Frontal cortex (tissue), 4 donors: ENCODE measurements at places on chromosomes 2 and 18. TPM values are rescaled to one million over a fixed set of nuclear protein-coding genes. Genes with fewer than 3 reads are reported as not detected.

DNA sequence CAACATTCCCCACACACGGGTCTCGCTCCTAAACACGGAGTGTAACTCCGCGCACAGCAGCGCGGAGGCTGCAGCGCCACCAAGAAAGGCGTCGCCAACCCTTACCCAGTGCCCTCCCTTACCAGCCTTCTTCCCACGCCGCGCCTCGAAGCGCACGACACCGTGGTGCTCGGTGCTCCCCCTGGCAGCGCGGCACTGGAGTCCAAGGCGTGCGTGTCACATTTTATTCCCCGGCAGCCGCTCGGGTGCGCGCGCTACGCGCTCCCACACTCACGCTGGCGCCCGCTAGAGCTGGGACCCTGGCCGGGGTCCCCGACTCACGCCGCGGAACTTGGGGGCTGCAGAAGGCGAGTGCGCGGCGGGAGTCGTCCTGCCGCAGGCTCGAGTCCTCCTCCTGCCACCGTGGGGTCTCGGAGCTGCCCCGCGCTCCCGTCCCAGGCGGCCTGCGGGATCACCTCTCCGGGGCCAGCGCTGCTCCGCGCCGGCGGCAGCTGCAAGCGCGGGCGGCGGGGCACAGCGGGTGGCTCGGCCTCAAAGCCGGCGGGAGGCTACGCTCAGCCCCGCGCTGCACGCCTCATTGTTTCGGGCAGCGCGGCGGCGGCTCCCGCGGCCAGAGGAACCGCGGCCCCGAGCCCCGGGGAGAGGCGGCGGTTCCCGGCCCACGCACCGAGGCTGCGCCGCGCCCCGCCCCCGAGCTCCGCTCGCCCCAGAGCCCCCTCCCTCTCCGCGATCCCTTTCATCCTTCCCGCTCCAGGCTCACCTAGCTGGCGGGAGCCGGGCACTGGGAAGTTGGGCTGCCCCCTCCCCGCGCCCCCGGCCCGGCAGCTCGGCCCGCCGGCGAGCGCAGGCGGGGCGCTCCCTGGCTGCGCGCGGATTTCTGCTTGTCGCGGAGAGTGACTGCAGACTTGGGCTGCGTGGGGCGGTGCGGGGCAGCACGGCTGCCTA lies at the start of gene ST6GAL2:
Gene ST6GAL2, minus strand, starts transcription at position 197 of the 945 bp plus-strand sequence. CDS start 42,190 bp downstream, outside the sequence.
- DNase-seq: peak; percentile 51

- no peak for DNase-seq
Observed at GRCh38 chr18:7607540-7608173, 40.5 kb downstream of the PTPRM start.

DNA sequence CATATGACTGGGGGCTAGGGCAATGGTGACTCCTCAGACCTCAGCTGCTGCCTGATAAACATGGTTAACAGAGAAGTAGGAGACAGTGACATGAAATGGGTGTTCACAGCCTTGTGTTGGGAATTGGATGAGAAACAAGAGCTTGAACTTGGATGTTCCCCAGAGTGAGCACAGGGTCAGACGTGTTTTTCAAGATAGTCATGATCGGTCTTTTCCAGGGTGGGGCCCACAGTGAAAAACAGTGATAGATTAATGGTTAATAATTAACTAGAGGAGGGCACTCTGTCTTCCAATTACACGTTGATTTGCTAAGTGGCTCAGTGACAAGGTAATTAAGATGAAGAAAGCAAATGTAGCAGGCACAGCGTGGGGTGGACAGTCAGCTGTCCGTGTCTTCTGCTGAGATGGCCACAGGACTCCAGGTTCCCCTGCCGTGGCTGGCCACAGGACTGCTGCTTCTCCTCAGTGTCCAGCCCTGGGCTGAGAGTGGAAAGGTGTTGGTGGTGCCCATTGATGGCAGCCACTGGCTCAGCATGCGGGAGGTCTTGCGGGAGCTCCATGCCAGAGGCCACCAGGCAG lies at the start of gene UGT1A3:
Gene UGT1A3, plus strand, starts transcription at position 320 of the 579 bp plus-strand sequence. Its CDS starts 85 bp downstream, at position 405.
- no peak for DNase-seq

GRCh38 chr18:35971661-35972196 lies 750 bp upstream of the RMP24 start:
- DNase-seq: no peak

GRCh38 chr2:219049282-219049681 lies 8.0 kb upstream of the CFAP65 start:
- no peak for DNase-seq

GRCh38 chr2:196849895-196850294 lies 40.7 kb upstream of the C2orf66 start:
- no peak for DNase-seq

DNA sequence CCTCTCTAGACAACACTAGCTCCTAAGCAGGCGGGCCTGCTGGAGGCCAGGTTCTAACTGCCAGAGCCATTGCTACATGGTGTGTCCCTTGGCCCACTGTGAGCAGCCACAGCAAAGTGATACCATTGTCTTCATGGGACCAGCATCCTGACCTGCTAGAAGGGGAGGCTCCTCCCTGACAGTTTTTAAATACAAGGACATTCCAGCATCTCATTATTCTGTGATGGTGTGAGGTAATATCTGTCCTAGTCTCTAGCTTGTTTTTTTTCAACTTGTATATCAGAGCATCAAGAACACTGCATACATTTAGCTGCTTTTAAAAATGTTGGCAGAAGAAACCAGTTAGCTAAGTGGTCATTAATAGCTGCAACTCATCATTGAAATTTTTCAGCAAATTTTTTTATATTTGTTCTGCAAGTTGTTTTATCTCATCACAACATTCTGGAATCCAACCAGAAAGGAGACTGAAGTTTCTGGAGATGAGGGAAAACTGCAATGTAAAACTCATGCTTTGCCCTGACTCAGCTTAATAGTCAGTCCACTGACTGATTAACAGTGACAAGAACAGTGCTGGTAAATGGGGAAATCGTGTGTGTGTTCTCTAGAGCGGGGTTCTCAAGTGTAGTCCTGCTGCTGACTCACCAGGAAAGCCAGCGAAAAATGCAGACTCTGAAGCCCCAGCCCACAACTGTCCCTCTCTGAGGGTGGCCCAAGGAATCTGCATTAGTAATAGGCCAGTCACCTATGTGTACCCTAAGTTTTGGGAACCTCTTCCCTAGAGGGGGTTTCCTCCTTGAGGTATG lies 17.8 kb downstream of the MAPRE3 start:
- DNase-seq: no peak

DNA sequence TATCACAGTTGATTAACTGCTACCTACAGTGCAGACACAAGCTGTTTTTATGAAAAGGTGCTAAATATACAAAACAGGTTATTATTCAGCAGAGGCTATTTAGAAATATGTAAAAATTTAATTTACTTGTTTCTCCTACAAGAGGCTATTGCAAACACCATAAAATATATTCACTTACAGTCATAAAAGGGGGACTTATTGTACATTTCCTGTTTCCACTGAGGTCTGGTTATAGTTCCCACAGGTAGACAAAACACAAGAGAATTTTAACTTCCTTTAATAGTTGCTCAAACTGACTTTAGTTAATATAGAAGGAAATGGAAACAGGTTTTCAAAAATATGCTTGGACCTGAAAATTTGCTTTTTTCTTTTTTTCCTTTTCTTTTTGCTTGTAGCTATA lies 40.0 kb upstream of the FRZB start:
- DNase-seq: no peak

DNA sequence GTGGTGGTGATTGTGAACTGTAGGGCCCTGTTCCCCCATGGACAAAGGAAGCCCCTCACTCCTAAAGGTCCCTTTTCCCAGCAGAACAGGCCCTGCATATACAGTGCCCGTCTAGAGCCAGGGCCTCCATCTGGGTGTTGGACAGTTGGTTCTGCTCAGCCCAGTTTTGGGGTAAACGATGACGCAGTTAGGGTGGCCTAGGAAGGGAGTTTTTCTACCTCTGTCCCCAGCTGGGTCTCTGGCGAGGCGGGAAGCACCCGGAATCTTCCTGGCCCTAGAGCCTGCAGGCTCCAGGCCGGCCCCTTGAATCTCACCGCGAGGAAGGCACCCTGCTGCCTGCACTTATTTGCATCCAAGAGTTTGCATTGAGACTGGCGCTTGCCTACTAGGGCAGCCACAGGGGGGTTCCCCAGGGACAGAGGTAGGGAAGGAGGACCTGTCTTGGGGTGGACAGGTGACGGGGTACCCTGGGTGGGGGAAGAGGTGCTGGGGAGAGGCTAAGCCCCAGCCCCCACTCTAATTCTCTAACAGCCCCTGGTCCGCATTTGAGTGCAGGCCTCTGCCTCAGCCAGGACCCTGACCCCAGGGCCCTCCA lies 529 bp upstream of the MTA3 start:
- no peak for DNase-seq

DNA sequence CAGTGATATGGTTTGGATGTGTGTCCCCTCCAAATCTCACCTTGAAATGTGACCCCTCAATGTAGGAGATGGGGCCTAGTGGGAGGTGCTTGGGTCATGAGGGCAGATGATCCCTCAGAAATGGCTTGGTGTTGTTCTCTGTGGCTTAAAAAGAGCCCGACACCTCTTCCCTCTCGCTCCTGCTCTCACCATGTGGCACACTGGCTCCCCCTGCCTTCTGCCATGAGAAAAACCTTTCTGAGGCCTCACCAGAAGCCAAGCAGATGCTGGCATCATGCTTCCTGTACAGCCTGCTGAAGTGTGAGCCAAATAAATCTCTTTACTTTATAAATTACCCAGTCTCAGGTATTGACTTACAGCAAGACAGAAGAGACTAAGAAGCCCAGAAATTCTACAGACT lies 357.1 kb downstream of the NRXN1 start:
- DNase-seq: no peak

DNA sequence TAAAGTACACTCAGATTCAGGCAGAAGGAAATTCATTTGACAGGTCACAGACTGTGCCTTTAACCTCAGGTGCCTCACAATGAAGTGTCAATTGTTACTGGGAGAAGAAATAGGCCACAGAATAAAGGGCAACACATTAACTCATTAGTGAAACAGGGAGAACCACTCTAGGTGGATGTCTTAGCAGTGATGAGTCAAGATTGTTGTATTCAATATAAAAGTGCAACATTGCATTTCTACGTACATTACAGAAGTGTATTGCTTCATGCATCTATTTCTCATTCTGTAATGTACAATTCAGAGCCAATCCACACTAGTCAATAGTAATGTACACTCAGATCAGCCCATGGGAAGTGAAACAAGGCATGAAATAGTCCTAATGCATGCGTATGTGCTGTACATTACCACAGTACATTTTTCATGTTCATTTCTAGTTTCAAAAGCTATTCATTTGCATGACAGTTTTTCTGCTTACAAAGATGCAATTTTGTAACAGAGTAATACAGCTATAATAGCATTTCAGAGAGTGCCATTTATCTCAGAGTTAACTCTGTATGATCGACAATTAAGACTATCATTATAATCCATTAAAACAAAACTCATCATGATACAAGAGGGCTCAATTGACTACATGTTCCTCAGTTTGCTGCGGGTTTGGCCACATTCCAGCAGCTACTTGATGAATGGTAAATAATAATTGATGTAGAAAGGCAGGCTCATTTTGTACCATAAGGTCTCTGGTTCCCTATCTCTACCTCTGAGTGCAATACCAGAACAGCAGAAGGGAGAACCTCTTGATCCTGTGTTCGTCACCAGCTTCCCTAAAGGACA lies 12.2 kb upstream of the ARL5A start:
- no peak for DNase-seq

GRCh38 chr2:79375817-79376216 lies 137.0 kb upstream of the CTNNA2 start:
- no peak for DNase-seq

DNA sequence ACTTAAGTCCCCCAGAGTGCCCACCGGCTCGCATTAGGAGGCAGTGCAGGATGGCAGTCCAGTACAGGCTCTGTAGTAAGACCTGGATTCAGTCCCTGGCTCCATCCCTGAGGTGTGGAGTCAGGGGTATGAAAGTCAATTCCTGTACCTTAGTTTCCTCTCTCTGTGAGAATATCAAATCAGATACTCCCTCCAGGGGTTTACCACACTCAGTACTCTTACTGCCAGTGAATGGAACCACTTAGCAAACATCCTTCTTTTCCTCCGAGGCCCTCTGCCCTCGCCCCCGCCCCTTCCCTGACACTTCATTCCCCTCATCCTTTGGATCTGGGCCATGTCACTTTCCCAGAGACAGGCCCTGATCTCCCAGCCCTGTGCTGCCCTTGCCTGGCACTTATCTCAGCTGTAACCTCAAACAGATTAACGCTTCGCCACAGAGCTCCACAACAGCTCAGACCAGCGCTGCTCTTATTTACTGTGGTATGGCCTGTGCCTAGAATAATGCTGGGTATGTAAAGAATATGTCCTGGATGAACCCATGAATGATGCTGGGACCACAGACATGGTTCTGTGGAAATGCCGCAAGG lies 159.0 kb upstream of the TMEM200C start:
- DNase-seq: no peak

DNA sequence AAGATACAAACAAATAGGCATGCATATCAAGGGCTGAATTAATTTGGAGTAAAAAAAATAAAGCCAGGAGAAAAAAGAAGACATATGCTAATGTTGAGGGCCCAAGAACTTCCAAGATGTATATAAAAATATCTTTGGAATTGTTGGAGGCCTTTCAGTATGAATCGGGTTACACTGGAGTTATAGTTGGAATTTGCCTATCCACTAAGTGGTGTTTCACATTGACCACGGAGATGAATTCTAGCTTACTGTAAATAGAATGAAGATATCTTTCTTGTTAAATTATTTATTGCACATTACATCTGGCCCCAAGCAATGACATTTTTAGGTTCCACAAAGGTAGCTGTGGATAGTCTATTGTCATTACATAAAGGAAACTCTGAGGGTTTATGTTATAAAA lies 38.5 kb upstream of the TRIB2 start:
- no peak for DNase-seq

DNA sequence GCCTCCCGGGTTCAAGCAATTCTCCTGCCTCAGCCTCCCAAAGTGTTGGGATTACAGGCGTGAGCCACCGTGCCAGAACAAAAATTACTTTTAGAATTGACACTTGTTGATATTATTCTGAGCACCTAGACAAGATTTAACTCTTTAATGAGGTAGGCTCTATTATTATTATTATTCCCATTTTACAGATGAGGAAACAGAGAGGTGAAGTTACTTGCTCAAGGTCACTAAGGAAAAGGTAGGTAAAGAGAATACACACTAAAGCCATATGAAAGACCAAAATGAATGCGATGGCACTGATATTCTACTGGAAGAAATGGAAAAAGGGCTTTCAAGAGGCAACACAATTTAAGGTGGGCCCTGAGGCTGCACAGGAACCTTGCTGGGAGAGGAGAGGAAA lies 73.8 kb upstream of the ZFP36L2 start:
- no peak for DNase-seq

- DNase-seq: no peak
Observed at GRCh38 chr2:145740302-145740701, 1220.4 kb upstream of the ZEB2 start.

The DHRS9 gene
- total RNA-seq: 0.82 TPM

The CREG2 gene
- 9.8 TPM for total RNA-seq

The LIMS2 gene
- 1.2 TPM for total RNA-seq
